ENCODE measurements at places on chromosomes 7 and 10.

- DNase-seq, result no peak
Measured at GRCh38 chr7:142954680-142955268, 7.4 kb downstream of the KEL start.

GRCh38 chr7:38728145-38728544, 97.0 kb upstream of the AMPH start:
- DNase-seq, result no peak

- no peak for DNase-seq
Measured at GRCh38 chr10:30540276-30540675, 89.3 kb downstream of the LYZL2 start.

GRCh38 chr10:86440874-86441843, 74.6 kb upstream of the GRID1 start:
- DNase-seq, result no peak

- DNase-seq, result no peak
Measured at GRCh38 chr10:93095225-93095624, 21.5 kb downstream of the CYP26A1 start.

DNA sequence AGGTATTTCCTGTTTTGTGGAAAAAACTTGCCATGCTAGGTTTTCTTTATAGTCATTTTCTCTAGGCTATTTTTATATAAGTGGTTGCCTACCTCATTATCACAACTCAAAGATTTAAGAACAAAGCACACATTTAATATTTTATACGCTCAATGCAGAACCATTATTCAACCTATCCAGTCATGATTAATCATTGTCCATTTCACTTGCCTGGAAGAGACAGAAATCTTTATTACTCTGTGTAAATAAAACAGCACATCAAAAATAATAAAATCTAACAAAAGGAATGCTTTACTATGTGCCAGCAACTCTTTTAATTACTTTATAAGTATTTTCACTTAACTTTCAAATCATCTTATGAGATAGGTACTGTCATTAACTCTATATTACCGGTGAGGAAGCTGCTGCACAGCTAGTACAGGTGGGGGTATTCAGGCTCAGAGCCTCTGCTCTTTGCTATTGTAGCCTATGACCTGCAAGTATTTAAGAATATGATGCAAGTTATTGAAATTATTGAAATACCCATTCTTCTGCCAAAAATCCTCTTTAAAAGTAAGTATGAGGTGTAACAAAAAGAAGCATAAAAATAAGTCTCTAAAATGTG, 16.4 kb upstream of the TAS2R16 start:
- DNase-seq, result no peak

- no peak for DNase-seq
Measured at GRCh38 chr10:102497545-102497944, 5.0 kb downstream of the ACTR1A start.

DNA sequence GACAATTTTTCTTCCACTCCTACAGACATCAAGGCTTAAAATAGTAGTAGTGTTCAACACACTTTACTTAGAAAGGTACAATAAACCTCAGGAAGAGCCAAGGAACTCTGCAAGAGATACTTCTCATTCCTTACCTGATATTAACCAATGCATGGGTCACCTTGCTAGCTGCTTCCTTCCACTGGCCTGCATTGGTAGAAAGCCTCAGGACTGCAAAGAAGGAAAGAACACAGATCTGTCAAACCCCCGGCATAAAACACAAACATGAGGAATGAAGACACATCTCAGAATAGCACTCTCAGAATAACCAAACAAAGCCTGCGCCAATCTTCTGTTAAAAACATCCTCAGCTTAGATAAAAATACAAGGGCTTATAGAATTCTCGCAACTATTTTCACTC, 96.1 kb upstream of the KCNIP2 start:
- no peak for DNase-seq

- no peak for DNase-seq
Measured at GRCh38 chr7:49527182-49527581, 246.3 kb upstream of the VWC2 start.

GRCh38 chr10:9416331-9416730, 1361.8 kb downstream of the GATA3 start:
- DNase-seq, result no peak

GRCh38 chr10:79098596-79099015, 29.8 kb downstream of the ZMIZ1 start:
- no peak for DNase-seq

DNA sequence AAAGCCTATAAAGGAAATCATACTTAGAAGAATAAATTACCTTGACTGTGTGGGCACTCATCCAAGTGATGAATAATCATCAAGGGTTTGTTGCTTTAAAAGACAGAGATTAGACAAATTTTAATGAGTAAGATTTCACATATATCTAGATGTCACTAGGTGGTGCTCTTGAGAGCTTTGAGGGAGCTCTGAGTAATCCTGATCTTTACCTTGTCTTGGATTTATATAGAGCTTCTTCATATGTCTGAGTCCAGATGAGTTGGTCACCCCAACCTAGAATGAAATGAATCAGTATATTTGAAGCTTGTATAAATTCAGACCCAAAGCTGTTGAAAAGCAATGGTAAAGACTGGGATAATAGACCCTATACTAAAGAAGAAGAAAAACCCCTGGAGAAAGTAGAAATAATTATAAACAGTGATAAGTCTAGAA, 3.7 kb downstream of the AGR2 start:
- DNase-seq, result no peak

DNA sequence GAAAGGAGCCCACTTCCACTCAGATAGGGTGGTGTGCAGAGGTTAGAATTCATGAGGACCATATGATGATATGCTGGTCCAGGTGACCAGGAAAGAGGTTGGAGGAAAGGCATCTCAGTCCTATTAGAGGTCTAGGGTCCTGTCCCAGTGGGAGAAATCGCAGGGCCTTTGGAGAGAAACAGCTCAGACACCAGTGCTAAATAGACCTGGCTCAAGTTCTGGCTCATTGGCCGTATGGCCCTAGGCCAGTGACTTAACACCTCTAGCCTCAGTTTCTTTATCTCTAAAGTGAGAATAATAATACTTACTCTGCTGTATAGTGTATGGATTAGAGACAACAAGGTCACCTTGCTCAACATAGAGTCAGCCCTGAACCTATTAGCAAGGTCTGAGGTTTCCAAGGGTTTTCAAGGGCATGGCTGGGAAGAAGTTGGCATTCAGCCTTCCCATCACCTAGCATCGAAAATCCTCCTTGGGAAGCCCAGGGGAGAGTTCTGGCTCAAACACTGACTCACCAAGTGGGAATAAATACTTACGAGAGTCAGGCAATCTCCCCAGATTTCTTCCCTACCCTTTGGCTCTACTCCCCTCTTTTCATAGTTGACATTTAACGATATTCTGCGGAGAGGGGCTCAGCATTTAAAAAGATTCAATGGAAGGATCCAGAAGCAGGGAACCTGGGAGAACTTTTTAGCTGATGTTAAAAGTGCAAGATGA, 473.1 kb upstream of the PODXL start:
- no peak for DNase-seq

- no peak for DNase-seq
Measured at GRCh38 chr7:129786825-129787563, 165.8 kb downstream of the UBE2H start.

GRCh38 chr10:123796736-123797135, 94.9 kb downstream of the CPXM2 start:
- no peak for DNase-seq

DNA sequence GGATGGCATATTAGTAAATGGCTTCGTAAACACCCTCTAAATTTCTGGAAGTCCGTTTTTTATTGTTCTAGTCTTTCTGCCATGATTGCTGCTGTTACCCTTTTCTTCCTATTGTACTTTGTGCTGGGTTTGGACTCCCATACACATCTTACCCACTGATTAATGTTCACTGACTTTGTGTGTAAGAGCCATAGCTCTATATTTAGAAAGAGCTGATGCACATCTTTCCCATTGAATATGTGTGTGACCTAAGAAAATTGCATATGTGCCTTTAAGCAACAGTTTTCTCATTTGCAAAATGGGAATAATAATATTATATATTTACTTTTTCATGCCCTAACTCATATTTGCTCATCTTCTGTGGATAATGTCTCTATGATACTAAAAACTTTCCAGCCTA, 135.8 kb upstream of the DLX6 start:
- DNase-seq, result no peak

GRCh38 chr7:79761876-79762429, 308.5 kb upstream of the MAGI2 start:
- no peak for DNase-seq

DNA sequence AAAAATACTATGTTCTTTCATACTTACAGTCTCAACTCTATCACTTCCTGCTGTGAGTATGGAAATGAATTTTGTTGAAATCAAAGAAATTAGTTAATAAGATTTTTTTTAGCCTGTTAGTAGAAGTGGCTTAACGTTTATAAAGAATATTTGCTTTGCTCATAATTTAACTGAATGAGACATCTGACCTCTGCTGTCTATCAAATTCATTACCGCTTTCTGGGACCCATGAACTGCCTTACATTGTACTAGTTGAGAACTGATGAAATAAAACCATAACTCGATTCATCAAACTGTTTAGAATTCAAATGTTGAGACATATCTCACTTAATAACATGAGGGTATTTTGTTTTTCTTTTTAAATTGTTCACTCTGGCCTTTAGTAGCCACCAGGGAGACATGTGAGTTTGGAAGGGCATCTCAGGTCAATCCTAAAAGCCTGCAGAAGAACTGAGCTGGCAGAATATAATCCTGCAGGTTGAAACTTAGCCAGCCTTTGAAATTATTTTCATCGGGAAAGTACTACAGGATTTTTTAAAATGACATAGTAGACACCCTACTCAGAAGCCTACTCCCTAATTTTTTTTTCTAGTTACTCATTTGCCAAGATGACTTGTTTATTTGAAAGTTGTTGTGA, 78.7 kb downstream of the KIAA1217 start:
- DNase-seq, result no peak

GRCh38 chr10:131938681-131939080, 37.9 kb downstream of the PPP2R2D start:
- no peak for DNase-seq

DNA sequence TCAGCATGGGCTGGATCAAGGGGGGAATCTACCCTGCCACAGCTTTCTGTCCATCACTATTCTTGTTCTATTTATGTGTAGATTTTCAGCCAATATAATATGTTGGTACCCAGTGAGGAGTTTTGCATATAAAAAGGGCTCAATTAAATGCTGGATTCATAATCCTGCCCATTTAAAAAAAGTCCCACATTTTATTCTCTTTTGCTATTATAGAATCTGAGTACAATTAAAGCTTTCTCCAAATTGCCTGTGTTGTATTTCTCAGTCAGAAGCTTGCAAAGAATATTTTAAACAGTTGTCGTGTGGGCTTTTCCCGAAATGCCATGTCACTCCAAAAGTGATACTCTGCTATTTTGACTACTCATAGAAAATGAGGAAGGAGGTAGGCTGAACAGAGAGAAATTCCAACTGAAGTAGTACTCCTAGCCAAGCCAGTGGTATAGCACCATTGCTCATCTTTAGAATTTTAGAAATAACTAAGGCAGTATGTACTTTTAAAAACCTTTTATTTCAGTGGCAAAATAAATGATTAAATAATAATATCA, 108.3 kb upstream of the HDAC9 start:
- no peak for DNase-seq

DNA sequence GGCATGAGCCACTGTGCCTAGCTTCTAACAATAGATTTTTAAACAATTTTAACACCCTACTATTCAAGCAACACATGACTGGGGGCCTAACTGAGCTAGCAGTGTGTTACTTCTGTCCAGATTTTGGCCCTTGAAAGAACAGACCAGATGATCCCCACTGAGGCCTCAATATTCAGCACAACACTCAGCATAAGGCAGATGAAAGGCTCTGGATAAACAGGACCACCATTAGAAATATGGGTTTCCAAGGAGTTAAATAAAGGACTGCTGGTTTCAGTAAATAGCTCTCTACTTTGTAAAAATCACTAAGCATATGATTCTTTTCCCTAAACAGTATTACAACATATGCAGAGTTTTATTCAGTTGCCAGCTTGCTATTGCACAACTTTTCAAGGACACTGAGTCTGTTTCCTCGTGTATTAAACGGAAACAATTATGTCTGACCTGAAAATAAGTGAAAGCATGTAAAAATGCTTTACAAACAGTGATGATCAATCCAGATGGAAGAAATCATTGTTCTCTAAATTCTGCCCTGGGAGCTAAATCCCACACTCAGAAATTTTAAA, 23.8 kb upstream of the FZD1 start:
- no peak for DNase-seq

GRCh38 chr7:131883769-131884168, 327.3 kb upstream of the PODXL start:
- DNase-seq, result no peak

DNA sequence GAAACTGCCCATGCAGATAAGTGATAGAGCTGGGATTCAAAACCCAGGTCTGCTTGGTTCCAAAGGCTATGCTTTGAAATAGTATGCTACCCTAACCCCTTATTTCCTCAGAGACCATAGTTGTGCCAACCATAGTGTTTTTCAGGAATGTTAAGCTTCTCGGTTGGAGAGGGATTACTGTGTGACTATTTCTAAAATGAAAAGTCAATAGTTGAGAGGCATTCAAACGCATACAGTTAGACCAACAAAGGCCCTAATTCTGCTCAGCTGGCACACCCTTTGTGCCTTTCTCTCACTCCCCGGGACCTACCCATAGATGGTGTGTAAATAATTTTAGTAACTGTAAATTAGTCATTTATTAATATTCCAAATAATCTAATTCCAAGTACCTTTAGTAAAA, 64.6 kb upstream of the RNF148 start:
- no peak for DNase-seq

DNA sequence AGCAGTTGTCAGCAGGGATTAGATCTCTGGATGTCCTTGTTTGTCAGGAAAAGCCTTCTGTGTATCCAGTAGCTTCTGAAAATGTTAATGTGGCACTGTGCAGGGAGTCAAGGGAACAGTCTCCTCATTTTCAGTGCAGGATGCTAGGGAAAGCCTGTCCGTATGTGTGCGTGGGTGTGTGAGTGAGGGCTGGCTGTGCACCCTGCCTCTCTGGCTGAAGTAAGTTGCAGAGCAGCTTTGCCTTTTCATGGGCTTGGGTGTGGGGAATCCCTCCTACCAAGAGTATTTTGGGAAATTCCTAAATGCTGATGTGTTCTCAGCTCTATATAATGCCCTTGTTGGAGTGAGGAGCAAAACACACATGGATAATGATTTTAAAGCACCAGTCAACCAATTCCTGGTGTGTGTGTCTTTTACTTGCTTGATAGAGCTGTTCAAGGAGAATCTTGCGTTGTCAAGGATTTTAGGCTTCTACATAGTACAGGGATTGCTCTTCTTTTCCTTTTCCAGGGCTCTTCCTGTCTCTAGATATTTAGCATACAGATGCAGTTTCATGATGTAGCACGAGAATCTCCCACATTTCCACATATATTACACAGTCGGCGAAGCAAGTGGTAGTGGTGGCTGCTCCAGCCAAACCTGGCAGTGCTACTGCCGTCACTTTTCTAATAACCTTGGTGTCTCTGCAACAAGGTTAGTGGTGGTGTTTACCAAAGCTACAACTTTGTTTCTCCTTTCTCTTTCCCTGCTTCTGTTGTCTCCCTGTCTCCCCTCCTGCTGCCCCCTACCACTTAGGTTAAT, 92.8 kb downstream of the MCU start:
- no peak for DNase-seq

All from NCI-H187 (cell line).